Astrocyte of the spinal cord (primary cell): ENCODE measurements at places on chromosomes 12 and 14.

GRCh38 chr14:52080158-52080800, 11.4 kb upstream of the NID2 start:
- no peak for DNase-seq

DNA sequence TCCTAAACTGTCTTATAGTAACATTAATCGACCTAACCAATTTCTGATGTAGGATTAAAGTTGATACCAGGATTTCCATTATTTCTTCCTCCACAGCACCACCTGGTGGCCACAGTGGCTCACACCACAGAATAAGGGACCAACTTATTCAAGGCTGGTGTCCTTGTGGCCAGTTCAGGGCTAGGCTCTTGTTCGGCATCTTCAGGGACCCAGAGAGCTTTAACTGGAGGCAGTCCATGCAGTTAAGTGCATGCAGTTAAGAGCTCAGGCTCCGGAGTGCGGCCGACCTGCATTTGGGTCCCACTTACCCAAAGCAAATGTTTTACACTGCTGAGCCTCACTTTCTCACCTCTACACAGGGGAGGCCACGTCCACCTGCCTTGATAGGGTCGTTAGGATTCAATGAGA, 42.0 kb upstream of the GPR68 start:
- peak; percentile 71 for DNase-seq

DNA sequence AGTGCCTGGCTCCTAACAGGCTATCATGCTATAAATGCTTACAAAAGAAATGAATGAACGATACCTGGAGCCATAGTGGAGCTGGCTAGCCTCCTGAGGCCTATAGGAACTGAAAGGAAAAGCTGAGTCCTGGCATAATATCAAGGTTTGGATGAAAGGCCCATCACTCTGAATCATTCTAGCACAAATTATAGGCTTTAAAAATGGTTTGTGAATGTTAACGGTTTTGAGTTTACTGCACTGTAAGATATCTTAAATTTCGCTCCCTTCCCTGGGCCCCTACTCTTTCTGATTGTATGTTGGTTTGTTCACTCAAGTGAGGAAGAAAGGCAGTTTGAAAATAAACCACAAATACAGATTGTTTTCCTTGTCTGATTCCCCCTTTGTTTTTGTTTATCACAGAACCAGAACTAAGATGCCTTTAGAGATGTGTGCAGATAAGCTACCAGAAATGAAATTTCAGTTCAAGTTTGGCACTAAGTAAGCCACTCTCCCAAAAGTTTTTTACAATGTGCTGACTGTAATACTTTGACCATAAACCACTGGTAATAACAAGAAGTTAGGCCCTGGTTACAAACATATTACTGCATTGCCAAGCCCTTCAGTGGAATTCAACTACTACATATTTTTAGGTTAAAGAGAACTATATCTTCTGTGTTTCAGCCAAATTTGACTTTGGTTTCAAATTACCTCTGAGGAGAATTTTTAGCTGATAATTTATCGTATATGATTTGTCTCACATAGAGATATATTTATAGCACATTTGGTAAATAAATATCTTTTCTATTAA, 89.5 kb downstream of the ALX1 start:
- DNase-seq, result peak; percentile 24

GRCh38 chr12:11778713-11779685, 129.5 kb downstream of the ETV6 start:
- peak; percentile 67 for DNase-seq

GRCh38 chr12:6699259-6699988, 1.2 kb downstream of the PIANP start:
- DNase-seq, result no peak

- no peak for DNase-seq
Observed at GRCh38 chr14:92253381-92253894, 69.5 kb upstream of the SLC24A4 start.

DNA sequence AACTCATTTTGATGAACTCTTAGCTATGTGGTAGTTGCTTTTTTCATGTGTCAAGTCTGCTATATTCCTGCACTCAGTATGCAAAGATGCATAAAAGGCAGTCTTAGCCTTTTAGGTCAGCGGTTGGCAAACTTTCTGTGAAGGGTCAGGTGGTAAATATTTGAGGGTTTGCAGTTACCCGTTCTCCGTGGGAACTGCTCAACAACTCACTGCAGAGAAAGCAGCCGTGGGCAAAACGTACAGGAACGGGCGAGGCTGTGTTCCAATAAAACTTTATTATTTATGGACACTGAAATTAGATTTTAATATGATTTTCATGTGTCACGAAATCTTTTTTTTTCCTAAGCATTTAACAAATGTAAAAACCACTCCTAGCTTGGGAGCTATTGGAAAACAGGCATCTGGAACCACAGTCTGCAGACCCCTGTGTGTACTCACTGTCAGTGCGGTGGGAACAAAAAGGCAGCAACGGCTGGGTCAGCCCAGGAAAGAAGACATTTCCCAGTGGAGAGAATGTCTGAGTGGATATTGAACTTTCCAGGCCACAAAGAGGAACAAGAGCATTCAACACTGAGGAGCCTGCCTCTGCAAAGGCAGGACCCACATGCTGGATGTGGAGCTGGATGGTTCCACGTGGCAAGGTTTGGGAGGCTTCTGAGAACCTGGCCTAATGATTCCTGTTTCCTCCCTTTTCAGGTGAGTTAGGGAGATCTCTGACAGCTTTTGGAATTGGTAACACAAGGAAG, 3.5 kb upstream of the ACACB start:
- DNase-seq, result no peak

- DNase-seq, result no peak
Observed at GRCh38 chr12:24977711-24978110, 28.8 kb upstream of the BCAT1 start.

- no peak for DNase-seq
Observed at GRCh38 chr12:58046271-58046670, 104.9 kb downstream of the ATP23 start.

DNA sequence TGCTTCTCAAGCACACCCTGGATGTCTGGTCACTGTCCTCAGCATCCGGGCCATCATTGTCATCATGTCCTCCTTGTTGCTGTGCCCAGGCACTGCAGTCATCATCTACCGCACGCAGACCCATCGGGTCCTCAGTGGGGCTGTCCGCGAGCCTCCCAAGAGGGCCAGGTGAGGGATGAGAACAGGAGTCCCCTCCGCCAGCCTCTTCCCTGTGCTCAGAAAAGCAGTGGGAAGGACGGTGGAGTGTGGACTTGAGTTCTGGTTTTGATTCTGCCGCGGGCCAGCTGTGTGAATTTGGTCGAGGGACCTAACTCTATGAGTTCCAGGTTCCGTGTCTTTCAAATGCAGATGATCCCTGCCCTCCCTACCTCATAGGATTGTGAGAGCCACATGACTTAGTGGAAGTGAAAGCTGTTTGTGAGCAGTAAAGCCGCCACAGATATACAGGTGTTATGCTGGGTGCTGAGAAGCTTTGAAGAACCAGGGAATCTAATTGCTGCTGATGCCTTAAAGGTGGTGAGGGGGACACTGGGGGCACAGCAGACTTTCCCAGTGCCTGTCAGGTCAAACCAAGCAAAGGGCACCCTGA, 122.9 kb upstream of the RAP1B start:
- DNase-seq, result no peak

DNA sequence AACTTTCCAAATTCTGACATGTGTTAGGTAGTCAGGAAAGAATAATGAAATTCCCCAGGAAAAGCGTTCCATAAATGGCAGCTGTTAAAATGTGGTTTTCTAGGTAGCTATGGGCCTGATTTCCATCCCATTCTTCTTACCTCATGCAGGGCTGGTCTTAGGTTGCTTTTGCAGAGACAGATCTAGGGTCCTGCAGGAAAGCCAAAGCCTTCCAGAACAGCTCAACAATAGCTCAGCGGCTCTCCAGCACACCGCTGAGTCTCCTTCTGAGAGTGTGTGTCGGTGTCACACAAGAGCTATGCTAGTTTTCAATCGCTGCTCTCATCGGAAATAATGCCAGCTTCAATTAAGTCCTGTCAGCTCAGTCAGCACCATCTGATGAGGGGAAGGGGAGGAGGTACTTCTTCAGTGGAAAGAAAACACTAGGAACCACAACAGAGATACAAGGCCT, 106.7 kb downstream of the TMEM30B start:
- DNase-seq, result no peak

DNA sequence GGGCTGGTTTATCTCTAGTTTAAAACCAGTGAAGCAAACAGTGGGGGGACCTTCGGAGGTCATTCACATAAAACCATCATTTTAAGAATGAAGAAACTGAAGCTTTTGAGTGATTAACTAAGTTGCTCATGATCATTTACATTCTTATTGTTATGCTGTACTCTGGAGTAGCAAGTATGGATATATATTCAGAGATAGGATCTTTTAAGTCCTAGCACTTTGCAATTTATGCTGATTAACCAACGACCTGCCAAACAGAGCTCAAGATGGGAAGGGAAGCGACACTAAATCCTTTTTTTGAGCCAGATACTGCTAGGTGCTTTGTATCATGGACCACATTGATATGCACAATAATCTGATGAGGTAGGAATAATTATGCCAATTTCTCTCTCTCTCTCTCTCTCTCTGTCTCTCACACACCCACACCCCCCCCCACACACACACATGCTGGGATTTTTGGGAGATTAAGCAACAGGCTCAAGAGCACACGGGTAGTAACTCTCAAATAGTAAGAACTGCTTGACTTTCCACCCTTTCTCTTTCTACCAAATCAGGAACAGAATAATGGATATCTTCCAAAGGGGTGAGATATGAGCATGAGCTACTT, 303.4 kb downstream of the APAF1 start:
- DNase-seq, result no peak

- DNase-seq, result peak; percentile 57
Observed at GRCh38 chr14:72607386-72608130, 286.3 kb downstream of the DPF3 start.

- peak; percentile 90 for DNase-seq
Observed at GRCh38 chr12:47867495-47867941, 37.3 kb downstream of the VDR start.

GRCh38 chr14:44404036-44404435, 103.0 kb downstream of the FSCB start:
- no peak for DNase-seq

- DNase-seq, result no peak
Observed at GRCh38 chr12:121461048-121461447, 61.1 kb downstream of the RNF34 start.

GRCh38 chr12:84874125-84874824, 38.3 kb downstream of the SLC6A15 start:
- DNase-seq, result peak; percentile 57

DNA sequence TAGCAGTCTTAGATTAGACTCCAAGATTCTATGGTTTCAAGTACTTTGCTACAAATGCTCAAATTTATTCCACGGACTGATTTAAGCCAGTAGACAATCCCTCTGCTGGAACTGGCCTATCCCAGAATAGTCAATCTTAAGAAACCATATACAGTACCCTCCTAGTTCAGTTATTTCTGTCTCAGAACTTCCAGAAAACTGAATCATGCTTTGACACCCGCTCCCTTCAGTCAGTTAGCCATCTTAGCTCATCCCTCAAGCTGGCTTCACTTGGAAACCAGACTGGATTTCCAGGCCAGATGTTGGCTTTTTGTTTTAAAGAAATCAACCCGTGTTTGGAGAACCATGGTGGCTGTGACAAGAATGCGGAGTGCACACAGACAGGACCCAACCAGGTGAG, 125.5 kb downstream of the NT5DC3 start:
- no peak for DNase-seq

GRCh38 chr12:72035625-72036024, 97.0 kb downstream of the TPH2 start:
- DNase-seq, result no peak

DNA sequence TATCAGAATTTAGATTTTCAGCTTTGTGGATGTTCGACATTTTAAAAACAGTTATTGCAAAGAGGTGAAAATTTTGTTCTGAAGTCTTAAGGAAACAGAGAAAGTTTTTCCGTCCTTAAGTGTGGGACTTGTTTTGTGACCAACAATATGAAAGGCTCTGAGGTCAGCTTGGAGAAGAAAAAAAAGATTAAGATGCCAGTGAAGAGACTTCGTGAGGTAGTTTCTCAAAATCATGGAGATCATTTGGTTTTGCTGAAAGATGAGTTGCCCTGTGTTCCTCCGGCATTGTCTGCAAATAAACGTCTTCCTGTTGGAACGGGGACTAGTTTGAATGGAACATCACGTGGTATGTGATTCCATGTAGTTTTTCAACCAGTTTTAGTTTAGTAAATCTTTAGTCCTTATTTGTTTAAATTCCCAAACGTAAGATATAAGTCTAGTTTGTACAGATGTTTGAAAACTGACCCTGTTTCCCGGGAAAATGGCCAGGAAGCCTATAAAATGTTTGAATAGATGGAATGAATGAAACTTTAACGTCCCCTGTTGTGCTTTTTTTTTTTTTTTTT, 682 bp downstream of the KIAA0586 start:
- peak; percentile 72 for DNase-seq

- peak; percentile 35 for DNase-seq
Observed at GRCh38 chr14:58465421-58465820, 37.9 kb downstream of the KIAA0586 start.

- peak; percentile 20 for DNase-seq
Observed at GRCh38 chr14:73741876-73742519, 27.8 kb upstream of the PNMA1 start.

- DNase-seq, result no peak
Observed at GRCh38 chr14:91870001-91870400, 2.7 kb upstream of the TC2N start.

DNA sequence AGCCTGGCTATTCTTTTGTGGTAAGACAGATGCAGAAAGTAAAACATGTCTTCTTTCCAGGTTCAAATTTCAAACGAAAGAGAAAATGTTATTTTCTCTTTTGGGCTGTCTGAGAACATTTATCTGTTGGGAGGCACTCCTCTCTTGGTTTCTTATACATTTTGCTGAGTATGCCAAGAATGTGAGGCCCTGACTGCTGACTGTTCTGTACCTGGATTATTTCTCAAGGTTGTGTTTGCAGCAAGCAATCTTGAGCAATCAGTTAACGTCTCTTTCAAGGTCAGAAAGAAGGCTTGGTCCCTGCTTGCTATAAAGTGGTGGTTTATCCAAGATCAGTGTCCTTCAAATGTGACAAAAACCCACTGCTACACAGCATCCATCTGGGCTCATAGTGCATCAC, 9.8 kb downstream of the SSTR1 start:
- DNase-seq, result no peak

DNA sequence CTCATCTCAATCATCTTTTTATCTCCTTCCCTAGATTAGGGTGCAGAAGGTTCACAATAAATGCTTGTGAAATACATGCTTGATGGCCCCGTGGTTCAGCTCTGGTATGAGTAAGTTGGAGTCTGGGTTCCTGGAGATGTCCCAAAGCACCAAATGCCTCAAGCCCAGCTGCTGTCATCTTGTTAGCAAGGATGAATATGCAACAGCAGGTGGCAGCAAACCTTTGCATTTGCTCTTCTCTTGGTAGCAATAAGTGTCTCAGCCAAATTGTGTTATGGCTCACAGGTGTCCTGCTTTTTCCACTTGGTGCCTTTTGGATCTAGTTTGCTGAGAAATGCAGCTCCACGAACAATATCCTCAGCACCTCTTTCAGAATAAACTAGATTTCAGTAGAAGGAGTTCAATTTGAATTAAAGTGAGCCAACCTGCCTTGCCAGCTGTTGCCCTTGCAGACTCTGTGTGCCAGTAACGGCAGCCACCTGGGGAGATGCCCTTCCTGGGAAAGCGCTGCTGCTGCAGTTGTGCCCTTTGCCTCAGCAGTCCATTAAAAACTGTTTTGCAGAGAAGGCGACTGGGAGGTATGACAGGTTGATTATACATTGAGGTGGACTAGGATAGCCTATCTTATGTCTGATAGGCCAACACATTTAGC, 417.3 kb downstream of the SNAPC1 start:
- DNase-seq, result peak; percentile 82

GRCh38 chr14:77579065-77579464, 37.4 kb downstream of the SPTLC2 start:
- no peak for DNase-seq

- DNase-seq, result no peak
Observed at GRCh38 chr14:88515499-88516221, 39.1 kb downstream of the PTPN21 start.

GRCh38 chr12:52202361-52203078, 10.7 kb upstream of the KRT80 start:
- DNase-seq, result no peak
